Fibroblast of skin of right biceps (primary cell): ENCODE measurements at places on chromosomes 2 and 18.

GRCh38 chr2:70041663-70042062, 45.6 kb upstream of the PCBP1 start:
- peak; percentile 65 for DNase-seq

GRCh38 chr2:45182667-45183295, 173.5 kb upstream of the SIX2 start:
- DNase-seq: no peak

- no peak for DNase-seq
Measured at GRCh38 chr2:121257480-121257840, 27.5 kb downstream of the TFCP2L1 start.

DNA sequence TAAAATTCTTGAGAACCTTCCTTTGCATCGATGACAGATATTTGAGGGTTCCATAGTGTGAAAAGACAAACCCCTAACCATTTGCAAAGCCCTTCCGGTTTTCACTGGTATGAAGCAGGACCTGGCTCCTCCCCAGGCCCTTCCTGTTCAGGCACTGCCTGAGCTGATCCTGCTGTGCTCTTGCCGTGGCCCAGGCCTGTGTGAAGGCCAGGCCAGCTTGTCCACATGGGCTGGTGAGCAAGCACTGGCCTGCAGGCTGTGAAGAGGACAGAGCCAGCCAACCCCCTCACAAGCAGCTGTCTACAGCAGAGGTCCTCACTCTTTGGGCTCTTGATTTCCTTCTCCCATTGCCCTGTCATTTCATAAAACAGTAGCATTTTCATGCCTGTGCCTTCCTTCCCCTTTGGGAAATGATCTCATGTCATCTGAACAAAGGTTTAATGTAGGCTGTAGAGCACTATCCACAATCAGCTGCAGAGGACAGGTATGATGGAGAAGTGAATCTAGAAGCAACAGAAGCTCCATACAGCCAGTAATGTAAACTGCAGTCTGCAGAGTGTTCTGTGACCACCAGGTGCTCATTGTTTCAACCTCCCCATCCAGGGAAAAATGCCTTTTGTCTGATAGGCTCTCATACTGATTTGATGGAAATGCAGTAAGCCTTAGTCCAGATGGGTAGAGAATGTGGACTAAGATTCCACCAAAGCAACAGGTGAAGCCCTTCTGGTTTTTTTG, 19.8 kb downstream of the MPHOSPH10 start:
- no peak for DNase-seq

- no peak for DNase-seq
Measured at GRCh38 chr2:205439621-205440020, 242.7 kb upstream of the NRP2 start.

GRCh38 chr2:169670215-169670651, 24.0 kb downstream of the CFAP210 start:
- peak; percentile 60 for DNase-seq

DNA sequence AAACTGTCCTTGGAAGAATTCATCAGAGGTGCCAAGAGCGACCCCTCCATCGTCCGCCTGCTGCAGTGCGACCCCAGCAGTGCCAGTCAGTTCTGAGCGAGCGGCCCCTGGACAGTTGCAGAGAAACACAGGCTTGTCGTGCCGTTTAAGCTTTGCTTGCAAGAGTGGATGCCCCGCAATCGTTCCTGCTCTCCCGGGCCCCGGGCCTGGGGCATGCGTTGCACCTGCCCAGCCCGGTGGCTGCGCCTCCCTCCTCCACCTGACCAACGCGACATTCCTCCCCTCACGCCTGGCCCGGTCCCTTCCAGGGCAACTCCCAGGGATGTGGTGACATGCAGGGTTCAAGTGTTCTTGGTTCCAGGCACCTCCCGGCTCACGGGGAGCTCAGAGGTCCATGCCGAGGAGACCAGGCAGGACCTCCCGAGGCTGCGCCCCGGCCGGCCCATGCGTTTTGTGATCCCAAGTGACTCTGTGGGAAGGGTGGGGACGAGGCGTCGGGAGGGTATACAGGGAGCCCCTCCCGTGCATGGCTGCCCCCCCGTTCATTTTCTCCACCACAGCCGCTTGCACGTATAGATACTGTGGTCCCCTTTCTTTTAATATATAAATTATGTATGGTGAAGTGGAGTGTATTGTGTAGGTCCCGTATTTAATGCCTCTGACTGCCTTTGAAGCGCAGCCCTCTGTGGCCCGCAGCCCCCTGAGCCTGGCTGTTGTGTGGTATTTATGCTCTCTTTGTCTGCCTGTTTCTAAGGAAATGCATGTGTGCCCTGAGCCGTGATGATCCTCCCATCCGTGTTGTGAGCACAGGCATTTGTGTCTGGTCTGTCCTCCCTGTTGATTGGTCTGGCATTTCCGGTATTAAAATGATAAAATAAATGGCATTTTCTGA, 21.2 kb downstream of the ODC1 start:
- DNase-seq: no peak

DNA sequence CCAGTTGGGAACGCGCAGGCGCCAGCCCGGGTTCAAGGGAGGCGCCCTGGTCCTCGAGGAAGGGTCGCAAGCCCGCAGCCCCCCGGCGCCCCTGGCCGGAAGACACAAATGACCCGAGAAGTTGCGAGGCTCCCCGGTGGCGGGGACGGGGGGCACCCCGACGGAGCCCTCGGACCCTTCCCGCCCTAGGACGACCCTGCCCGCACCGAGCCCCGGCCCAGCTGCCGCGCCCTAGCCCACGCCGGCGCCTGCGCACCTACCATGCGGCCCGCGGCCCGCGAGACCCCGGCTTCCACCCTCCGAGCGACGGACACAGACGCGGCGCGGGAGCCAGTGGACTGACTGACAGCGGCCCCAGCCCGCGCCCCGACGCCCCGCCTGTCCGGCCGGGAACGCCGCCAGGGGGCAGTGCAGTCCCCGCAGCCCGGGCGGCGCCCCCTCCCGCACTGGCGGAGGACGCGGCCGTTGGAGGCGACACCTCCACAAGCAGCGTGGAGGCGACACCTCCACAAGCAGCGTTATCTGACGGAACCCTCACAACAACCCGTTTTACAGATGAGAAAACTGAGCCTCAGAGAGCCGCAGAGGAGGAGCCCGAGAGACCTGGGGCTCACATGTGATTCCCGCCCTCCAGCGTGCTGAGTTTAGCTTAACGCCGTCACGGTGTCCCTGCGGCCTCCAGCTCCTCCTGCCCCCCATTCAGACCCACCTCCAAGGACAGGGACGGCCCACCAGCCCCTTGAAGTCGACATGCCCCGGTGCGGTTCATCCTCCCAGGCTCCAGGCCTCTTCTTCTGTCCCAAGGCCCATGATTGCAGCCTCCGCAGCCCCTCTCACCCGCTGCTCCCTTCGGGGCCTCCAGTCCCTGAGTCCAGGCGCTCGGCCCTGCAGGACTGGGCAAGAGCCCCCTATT, at the start of gene NMUR1:
NMUR1 (minus strand) TSS at position 347 of the 913 bp plus-strand sequence; CDS start at position 263, 84 bp downstream.
- DNase-seq: peak; percentile 32

- no peak for DNase-seq
Measured at GRCh38 chr2:154173919-154174318, 302.2 kb downstream of the GALNT13 start.

- DNase-seq: no peak
Measured at GRCh38 chr2:68845043-68845442, 26.2 kb downstream of the BMP10 start.

- peak; percentile 73 for DNase-seq
Measured at GRCh38 chr2:128736689-128737545, 418.2 kb upstream of the HS6ST1 start.

GRCh38 chr18:57954935-57955334, 89.1 kb upstream of the NEDD4L start:
- no peak for DNase-seq

GRCh38 chr2:48120759-48121242, 214.5 kb upstream of the FBXO11 start:
- DNase-seq: peak; percentile 22
